LoVo (cell line): ENCODE measurements at places on chromosomes 5 and 9.

DNA sequence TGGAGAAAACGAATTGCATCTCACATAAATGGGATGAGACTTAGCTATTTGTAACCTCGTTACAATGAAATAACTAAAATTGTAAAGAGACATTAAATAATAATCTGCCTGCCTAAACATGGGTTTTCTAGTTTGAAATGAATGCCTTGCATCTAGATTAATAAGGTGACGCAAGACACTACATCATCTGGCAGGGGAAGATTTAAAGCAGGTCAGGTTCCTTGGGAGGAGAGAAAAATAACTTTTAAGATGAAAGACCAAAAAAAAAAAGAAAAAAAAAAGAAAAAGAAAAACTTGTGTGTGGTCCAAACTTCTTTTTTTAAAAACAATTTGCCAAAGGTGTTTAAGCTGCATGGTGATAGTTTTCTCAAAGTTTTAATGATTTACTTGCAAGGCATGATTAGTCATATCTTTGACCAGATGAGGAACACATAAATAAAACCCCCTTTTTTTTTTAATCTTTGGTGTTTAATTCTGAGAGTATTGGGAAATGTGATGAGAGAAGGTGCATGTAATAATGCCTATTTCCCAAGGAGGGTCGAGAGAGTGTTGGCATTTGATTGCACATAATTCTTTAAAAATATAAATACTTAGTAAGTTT, 122.9 kb upstream of the ADAMTSL1 start:
- DNase-seq = no peak

- no peak for DNase-seq
These were observed 32.2 kb upstream of the PSD2 start for GRCh38 chr5:139763280-139763929.

- no peak for DNase-seq
These were observed 13.9 kb downstream of the NEK6 start for GRCh38 chr9:124271660-124272059.

- DNase-seq = peak; percentile 71
These were observed 4.1 kb downstream of the NFIL3 start for GRCh38 chr9:91419222-91420191.

GRCh38 chr5:138336952-138337684, 948 bp upstream of the FAM53C start:
- DNase-seq = peak; percentile 83

- no peak for DNase-seq
These were observed 9.9 kb downstream of the CAMK4 start for GRCh38 chr5:111234125-111234524.

DNA sequence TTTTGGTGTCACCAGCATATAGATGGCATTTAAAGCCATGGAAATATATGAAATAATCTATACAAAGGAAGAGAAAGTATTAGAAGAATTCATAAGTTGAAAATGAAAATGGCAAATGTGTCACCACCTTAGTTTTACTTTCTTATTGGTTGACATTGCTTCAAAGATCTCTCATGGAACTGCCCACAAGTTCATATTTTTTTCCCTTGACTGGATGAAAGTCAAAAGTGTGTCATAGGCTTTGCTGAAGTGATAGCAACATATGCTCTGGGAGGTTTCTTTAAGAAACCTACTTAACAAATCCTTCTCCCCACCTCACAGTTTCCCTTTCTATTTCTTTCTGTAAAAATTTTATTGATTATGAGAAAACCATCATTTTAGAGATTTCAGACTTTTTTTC, 127.2 kb downstream of the VPS13A start:
- no peak for DNase-seq

- no peak for DNase-seq
These were observed 173.7 kb upstream of the SLC12A2 start for GRCh38 chr5:127909821-127910220.

- no peak for DNase-seq
These were observed 113.7 kb upstream of the LMX1B start for GRCh38 chr9:126499911-126500599.

GRCh38 chr9:121192518-121192917, 9.2 kb downstream of the RAB14 start:
- DNase-seq = no peak

DNA sequence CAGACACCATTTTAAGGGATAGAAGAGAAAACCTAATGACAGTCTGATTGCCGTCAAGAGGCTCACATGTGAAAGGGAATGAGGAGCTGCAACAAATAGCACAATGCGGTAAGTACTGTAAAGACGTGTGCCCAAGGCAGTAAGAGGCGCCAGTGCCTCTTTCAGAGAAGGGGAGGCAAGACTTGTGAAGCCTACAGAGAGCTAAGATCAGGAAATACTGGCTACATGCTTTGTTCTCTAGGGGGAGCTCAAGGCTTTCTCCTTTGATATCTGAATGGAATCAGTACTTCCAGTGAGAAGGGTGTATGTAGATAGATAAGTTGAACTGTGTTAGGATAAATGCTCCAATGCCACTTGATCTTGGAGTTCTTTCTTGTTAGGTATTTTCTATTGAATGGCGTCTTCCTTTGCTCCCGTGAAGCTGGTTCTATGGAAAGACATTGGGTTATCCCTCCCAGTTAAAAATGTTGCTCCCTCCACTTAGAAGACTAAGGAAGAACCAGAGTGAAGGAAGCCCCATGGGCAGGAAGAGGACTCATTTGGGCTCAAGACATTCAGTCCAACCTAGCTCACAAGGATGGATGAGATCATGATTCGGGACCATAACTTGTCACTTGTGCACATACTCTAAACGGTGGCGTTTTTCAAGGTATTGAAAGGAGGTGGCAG, 23.5 kb upstream of the ALDOB start:
- DNase-seq = peak; percentile 63

- peak; percentile 82 for DNase-seq
These were observed 14.3 kb upstream of the JADE2 start for GRCh38 chr5:134510970-134511795.

- DNase-seq = no peak
These were observed 5.2 kb downstream of the GRAMD2B start for GRCh38 chr5:126428421-126428820.

DNA sequence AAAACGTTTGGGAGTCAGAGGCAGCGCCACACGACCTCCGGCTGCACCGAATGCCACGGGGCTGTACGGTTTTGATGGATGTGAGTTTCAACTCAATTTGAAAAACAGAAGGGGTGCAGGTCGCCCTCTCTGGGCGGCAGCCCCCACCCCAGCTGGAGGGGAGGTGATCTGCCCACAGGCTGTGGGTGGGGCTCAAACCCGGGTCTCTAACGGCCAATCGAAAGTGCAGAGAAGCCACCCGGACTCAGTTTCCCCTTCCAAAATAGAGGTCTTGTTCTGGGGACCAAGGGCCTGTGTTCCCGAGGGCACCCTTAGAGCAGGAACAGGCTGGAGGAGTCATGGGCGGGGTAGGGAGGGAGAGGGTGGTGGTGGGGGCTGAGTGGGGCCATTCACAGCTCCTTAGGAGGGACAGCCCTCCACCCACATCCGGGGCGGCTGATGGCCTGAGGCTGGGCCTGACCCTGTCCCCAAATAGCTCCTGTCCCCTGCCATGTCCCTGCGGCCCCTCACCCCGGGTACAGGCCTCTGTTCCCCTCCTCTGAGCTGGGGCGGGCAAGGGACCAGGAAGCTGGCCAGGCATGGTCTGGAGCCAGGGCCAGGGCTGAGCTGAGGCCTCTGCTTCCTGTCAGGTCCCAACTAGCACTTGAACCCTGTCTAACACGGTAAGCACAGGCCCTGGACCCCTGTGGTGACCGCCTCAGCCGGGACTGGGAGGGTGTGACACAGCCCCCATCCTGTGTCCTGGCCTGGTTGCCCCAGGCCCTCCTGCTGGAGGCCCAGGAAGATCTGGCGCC, 22.6 kb upstream of the NOTCH1 start:
- DNase-seq = no peak

GRCh38 chr5:140110646-140110957, 3.3 kb upstream of the PURA start:
- DNase-seq = no peak

- no peak for DNase-seq
These were observed 41.7 kb upstream of the NSMF start for GRCh38 chr9:137500666-137501397.

DNA sequence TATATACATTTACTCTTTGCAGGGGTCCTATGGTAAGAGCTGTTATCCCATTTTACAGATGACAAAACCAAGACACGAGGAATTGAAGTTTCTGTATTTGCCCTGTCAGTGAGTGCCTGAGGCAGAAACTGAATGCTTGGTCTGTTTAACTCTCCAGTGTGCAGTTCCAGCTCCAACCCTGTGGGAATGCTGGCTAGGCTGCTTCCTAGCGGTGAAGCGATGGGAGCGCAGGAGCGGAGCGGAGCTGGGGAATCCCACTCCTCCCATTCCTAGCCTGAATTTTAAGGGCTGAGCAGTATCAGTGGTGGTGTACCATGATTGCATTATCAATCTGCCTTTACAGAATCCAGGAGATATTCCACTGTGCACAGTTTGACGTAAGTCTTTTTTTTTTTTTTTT, 202.3 kb downstream of the LRRC70 start:
- DNase-seq = no peak

GRCh38 chr5:149254506-149254905, 17.2 kb upstream of the AFAP1L1 start:
- DNase-seq = no peak

- no peak for DNase-seq
These were observed 120.7 kb upstream of the OTULINL start for GRCh38 chr5:14460844-14461398.

- peak; percentile 56 for DNase-seq
These were observed 28.1 kb downstream of the ZNF608 start for GRCh38 chr5:124718380-124718789.

DNA sequence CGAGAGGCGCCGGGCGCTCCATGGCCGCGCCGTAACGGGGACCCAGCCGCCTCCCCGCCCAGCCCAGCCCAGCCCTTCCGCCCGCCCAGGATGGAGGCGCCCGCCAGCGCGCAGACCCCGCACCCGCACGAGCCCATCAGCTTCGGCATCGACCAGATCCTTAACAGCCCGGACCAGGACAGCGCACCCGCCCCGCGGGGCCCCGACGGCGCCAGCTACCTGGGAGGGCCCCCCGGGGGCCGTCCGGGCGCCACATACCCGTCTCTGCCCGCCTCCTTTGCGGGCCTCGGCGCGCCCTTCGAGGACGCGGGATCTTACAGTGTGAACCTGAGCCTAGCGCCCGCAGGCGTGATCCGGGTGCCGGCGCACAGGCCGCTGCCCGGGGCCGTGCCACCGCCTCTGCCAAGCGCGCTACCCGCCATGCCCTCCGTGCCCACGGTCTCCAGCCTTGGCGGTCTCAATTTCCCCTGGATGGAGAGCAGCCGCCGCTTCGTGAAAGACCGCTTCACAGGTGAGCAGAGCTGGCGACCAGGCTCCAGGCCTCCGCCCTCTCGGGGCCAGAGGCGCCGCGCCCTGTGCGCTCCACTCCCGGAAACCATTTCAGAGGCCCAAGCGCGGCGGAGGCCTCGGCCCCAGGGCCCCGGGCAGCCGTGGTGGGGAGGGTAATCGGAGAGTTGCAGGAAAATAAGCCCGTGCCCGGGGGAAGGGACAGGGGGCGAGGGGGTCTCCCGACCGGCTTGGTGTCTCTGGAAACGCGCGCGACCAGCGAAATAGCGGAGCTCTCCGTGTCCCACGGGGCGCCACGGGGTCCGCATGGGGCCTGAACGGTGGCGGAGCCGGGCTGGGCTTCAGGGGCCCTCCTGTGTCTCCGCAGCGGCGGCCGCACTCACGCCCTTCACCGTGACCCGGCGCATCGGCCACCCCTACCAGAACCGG, 496 bp downstream of the TLX3 start:
- DNase-seq = no peak
